ENCODE measurements at places on chromosomes 3 and 15.

DNA sequence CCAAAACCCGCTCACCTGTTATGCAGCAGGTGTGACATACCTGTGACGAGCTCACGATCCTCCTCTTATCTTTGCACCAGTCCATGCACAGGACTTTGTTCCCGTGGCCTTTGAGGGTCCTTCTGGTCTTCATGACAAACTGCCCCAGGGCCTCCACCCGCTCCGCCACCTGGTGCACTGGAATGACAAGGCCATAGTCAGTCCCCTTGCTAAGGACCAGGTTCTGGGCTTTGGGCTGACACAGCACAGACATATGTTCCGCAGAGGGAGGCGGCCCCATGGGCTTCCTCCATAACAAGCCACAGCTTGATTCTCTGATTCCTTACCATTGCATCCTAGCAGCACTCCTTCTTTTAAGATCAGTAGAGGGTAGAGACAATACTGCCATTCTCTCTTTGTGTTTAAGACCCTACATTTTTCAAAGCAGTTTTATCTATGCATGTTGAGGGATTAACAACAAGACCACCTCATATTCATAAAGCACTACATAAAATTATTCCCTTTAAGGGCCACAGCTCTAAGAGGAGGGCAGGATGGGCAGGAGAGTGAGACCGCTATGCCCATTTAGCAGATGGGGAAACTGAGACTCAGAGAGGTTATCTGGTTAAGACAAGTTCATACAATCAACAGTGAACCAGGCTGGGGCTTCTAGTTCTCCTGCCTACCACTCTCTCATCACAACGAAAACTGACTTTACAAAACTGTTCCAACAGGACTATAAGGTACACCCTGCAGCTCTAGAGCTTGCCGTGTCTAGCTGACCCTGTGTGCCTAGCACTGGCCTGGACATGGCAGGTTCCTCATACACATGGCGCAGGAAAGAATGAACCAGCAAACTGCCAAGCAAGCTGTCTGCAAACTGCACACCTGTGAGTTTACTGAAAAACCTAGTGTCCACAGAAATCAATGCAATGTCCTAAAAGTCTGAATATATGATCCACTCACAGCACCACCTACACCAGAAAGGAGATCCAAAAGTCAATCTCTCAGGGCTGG, 37.0 kb downstream of the GNB5 start:
- no peak for DNase-seq

DNA sequence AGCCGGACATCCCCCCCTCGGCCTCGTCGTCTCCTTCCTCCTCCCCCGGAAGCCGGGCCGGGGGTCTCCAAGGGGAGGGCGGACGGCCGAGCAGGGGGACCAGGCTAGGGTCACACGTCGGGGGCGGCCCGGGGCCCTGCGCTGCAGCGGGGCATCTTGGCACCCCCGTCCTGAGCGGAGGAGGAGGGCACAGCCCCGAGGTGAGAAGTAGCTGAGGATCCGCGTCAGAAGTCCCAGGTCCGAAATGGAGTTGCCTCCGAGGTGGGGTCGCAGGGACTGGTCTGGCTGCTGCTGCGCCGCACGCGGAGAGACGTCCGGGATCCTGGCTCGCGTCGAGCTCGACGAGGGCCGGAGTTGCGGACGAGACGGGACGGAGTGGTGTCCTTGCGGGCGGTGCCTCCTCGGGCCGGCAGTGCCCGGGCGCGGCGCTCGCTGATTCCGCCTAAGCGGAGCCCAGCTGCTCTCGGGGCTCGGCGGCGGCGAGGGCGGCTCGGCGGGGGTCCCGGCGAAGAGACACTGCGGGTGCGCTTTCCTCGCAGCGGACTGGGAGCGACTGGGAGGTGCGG, at the start of gene ADCY5:
TSS of gene ADCY5 (minus strand) at position 555 of the 566 bp plus-strand sequence. CDS start at position 10, 545 bp downstream.
- DNase-seq = no peak

GRCh38 chr3:54353946-54354345, 231.6 kb downstream of the CACNA2D3 start:
- DNase-seq = no peak

- no peak for DNase-seq
These were observed 28.2 kb downstream of the GRAMD2A start for GRCh38 chr15:72169236-72169920.

- no peak for DNase-seq
These were observed 18.9 kb downstream of the MAGEL2 start for GRCh38 chr15:23628612-23629233.

All from HL-60 (cell line).